ENCODE measurements at places on chromosomes 6 and 20. TPM values are rescaled to one million over a fixed set of nuclear protein-coding genes. Genes with fewer than 3 reads are reported as not detected.

The ENPP3 gene
- total RNA-seq: 1.5 TPM

The TRDN gene
- total RNA-seq: not detected

The SRSF12 gene
- 0.19 TPM for total RNA-seq

The HLA-DQA1 gene
- not detected for total RNA-seq

The PREX1 gene
- total RNA-seq: 97.5 TPM

The RGS17 gene
- 0.65 TPM for total RNA-seq

The MMP24 gene
- total RNA-seq: 0.38 TPM

The VWA7 gene
- 0.38 TPM for total RNA-seq

The OR2B6 gene
- total RNA-seq: not detected

The FAM209A gene
- total RNA-seq: not detected

The AKAP12 gene
- total RNA-seq: 553 TPM

The CPNE5 gene
- 5.8 TPM for total RNA-seq

The FKBP5 gene
- 30.3 TPM for total RNA-seq

The CDSN gene
- total RNA-seq: not detected

The SLC17A9 gene
- 6.9 TPM for total RNA-seq

The HLA-DRA gene
- total RNA-seq: 2.9 TPM

The STMND1 gene
- not detected for total RNA-seq

The PTCRA gene
- not detected for total RNA-seq

The HSPA1B gene
- 91.7 TPM for total RNA-seq

The GABRR1 gene
- total RNA-seq: not detected

The CCN6 gene
- total RNA-seq: not detected

The LAMP5 gene
- 1.4 TPM for total RNA-seq

The NCOA7 gene
- total RNA-seq: 50.2 TPM

The BPI gene
- not detected for total RNA-seq

The DEFB132 gene
- not detected for total RNA-seq

The SALL4 gene
- 0.76 TPM for total RNA-seq

The EPHA7 gene
- total RNA-seq: 0.13 TPM

The TSHZ2 gene
- total RNA-seq: 0.65 TPM

The MYB gene
- not detected for total RNA-seq

The ARG1 gene
- not detected for total RNA-seq

The CGA gene
- not detected for total RNA-seq

The ISM1 gene
- 0.06 TPM for total RNA-seq

Measured in bladder microvascular endothelial cell (primary cell).